Stimulated activated CD4-positive, alpha-beta T cell treated with anti-CD3 and anti-CD28 coated beads, TNF-alpha, amount 100 ng/mL, for 1 hour (primary cell): ENCODE measurements at places on chromosomes 16 and 17.

- no peak for DNase-seq
These were observed 25.1 kb downstream of the TRARG1 start for GRCh38 chr17:1304522-1304921.

- no peak for DNase-seq
These were observed 6.7 kb downstream of the HS3ST3B1 start for GRCh38 chr17:14307560-14308024.

DNA sequence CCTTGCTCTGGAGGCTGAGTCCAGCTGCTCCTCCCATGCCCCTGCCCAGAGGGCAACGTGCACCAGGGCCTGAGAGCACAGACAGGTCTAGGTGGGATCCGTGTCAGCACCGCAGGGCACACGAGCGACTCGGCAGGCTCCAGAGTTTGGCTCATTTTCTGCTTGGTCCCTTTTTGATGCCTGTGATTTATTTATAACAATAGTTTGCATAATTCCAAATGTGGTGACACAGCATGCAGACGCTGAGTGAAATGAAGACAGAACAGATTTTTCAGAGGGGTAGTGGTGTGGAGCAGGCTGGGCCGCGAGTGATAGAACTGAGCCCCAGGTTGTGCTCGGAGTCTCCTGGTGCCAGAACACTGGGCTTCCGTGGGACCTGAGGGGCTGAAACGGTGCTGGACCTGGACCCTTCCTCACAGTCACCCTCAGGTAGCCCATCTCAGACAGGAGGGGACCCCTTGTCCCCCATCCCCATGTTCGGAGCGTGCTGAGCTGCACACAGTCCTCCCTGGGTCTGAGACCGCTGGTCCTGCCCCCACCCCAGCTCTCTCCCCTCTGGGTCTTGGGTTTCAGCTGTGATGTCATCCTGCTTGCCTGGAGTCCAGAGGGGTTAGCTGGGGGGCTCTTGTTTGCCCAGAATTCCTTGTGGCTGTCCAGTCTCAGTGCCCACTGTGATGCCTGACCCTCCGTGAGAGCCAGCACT, 95.9 kb downstream of the METRNL start:
- no peak for DNase-seq

GRCh38 chr16:11256661-11257130, 692 bp upstream of the SOCS1 start:
- no peak for DNase-seq

- no peak for DNase-seq
These were observed 166.5 kb downstream of the STX8 start for GRCh38 chr17:9408868-9409829.

GRCh38 chr17:37744961-37745800, at the start of gene HNF1B:
Gene HNF1B (minus strand): TSS chr17:37745059. CDS start chr17:37744884, 175 bp downstream.
- no peak for DNase-seq

DNA sequence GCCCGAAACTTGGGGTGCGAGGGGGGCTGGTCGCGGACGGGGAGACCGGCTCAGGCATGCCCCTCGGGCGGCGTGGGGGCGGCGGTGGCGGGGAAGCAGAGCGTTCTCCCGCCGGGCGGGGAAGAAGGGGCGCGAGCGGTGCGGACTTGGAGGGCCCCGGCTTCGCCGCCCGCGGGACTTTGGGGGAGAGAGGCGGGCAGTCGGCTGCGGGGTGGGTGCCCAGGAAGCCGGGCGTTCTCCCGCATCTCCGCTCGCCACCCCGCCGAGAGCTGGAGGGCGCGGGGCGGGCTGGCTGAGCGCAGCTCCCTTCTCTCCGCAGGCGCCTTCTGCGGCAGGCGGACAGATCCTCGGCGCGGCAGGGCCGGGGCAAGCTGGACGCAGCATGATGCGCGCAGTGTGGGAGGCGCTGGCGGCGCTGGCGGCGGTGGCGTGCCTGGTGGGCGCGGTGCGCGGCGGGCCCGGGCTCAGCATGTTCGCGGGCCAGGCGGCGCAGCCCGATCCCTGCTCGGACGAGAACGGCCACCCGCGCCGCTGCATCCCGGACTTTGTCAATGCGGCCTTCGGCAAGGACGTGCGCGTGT, 772 bp downstream of the NTN1 start:
- no peak for DNase-seq

- no peak for DNase-seq
These were observed 164.5 kb downstream of the PRKCA start for GRCh38 chr17:66466840-66467367.

DNA sequence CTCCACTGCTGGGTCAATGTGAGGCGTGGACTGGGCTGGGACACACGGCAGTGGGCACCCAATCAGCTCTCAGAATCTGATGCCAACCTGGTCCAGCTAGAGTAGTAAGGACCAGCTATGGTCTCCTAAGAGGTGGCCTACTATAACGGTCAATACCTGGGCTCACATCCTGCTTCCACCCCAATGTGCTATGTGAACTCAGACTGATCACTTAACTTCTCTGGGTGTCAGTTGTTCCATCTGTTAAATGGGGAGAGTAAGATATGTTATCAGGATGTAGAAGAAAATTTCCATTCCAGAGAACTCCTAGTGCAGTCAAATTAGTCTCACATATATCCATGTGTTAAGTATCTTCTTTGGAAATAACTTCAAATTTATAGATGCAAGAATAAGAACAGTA, 14.2 kb downstream of the FAM117A start:
- no peak for DNase-seq

GRCh38 chr16:49610983-49611382, 237.4 kb downstream of the C16orf78 start:
- no peak for DNase-seq

DNA sequence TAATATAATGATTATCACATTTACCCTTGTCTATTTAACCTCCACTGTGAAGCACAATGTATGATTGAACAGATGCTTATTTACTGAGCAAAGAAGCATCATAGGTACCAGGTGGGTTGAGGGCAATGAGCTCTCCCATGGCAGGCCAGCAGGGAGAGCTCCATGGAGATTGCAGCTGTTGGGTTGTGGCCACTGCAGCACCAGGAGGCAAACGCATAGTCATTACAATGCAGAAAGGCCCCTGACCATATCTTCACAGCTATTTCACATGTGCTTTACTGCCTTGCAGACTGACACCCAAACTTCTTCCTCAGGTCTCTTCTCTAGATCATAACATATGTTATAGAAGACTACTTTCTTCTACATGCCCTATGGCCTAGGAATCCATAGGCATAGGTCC, 75.0 kb downstream of the MMD start:
- DNase-seq, result no peak

GRCh38 chr17:10033959-10034358, 128.9 kb upstream of the RCVRN start:
- no peak for DNase-seq

GRCh38 chr17:29216856-29217255, 29.8 kb upstream of the CRYBA1 start:
- no peak for DNase-seq

GRCh38 chr17:8621585-8621984, 8.9 kb downstream of the MYH10 start:
- no peak for DNase-seq

DNA sequence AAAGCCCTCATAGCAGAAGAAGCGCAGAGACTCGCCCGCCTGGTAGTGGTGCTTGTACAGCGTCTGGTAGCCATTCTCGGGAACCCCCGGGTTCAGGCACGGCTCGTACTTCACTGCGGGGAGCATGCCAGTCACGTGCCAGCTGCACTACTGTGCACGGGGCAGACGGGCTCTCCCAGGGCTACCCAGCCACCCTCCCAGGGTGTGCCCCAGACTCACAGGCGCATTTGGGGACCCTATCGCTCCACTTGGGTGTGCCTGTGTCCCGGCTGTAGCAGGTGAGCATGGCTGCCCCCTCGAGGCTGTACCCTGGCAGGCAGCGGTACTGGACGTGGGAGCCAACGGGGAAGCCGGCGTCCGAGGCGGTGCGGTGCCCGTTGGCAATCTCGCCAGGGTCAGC, 10.3 kb upstream of the CDIPT start:
- DNase-seq, result no peak

DNA sequence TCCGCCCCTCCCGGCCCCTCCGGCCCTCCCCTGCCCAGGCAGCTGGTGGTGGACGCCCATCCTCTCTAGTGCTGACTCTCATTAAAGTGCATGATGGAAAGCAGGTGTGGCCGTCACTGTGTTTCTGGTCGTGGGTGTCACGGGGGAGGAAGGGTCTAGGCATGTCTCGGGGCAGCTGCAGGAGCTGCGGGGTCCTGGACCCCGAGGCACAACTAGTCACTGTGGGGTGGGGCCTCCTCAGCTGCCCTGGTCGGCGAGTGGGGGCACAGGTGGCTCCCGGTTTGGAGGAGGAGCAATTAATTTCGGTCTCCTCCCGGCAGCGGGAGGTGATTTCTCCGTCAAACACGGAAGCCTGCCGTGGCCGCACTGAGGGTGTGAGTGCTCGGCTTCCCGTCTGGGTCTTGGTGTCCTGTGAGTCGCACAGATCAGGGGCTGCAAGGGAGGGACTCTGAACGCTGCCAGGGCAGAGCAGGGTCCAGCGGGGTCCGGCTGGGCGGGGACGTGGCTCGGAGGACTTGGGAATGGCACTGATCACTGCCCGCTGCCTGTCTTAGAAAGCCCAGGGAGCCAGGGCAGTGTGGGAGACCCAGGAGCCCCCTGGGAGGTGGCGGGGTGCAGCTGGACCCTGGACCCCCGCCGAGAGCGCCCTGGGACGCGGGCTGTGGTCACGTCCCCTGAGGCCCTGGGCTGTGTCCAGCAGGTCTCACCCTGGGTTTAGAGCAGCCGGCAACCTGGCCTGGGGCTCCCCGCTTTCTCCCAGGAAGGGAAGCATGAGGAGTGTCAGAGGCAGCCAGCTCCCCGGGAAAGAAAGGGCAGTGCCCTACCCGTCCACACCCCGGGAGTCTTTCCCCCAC, 3.3 kb downstream of the TPSD1 start:
- DNase-seq, result no peak

GRCh38 chr17:29197516-29198272, 17.5 kb upstream of the MYO18A start:
- no peak for DNase-seq

DNA sequence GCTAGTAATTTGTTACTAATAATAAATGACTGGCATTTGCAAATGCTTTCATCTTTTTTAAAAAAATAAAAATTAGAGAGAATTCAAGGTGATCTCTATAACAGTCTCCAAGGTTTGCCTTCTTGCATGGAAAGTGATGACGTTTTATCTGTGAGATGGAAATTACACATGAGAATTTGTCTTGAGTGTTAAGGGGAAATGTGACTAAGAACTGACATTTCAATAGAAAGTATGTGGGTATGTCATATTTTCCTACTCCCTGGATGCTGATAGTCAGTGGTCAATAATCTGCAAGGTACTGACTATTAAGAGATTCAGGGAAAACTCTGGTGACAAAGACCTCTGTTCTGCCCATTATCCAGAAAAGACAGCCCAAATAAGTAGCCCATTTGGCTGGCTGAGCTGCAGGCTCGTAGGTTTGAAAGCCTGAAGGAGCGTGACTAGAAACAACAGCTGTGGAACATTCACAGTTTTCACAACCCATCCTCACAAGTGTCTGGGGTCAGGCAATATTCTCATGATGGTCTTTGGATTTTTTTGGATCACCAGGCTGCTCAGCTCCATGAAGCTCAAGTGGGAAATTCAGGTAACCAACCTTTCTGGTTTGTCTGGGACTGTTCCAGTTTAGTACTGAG, 49.7 kb upstream of the WSCD1 start:
- DNase-seq, result no peak

GRCh38 chr17:21397341-21398190, 21.4 kb downstream of the KCNJ12 start:
- no peak for DNase-seq

DNA sequence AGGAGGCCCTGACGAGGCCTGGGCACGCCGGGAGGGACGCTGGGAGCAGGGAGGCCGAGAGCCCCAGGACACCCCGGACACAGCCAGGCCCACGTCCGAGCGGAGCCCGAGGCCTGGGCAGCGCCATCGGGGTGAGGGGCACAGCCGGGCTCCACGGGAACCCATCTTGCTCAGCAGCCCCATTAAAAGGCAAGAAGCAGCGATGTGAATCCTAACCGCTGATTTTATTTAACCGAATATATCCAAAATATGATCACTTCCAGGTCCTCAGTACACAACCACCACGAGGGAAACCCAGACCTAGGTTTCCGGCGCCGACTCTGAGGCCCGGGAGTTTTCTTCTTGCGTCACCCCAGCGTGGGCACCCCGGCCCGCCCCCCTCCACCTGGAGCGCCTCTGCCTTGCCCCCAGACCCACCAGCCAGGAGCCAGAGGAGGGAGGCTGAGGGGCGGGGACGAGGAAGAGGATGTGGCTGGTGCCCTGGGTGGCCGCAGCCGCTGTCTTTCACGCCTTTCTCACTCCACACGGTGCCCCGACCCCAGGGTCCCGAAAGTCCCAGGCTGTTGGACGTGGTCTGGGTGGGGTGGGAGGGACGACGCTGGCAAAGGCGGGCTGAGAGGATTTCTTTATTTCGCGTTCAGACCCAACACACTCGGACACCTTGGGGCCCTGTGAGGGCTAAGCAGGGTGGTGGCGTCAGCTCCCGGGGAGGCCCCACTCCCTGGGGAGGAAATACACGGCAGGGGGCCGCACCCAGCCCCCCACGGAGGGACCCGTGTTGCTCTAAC, 568 bp upstream of the CCDC154 start:
- no peak for DNase-seq

GRCh38 chr17:33210285-33210684, 82.8 kb downstream of the ASIC2 start:
- no peak for DNase-seq

DNA sequence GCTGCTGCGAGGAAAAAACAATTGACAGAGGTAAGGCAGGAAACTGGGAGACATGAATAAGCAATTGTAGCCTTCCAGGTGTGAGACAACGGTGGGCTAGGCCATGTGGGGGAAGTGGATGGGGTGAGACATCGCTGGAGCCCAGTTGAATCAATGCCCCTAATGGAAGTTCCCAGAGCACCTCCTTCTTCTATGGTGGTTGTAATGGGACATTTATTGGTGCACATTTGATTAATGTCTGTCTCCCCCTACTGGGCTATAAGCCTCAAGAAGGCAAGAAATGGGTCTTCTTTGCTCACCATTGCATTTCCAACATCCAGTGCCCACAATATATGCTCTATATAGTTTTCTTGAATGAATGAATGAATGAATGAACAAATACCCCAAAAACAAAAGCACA, 22.7 kb upstream of the CD300E start:
- DNase-seq, result no peak

- DNase-seq, result no peak
These were observed 73.3 kb downstream of the RPH3AL start for GRCh38 chr17:279331-279730.

DNA sequence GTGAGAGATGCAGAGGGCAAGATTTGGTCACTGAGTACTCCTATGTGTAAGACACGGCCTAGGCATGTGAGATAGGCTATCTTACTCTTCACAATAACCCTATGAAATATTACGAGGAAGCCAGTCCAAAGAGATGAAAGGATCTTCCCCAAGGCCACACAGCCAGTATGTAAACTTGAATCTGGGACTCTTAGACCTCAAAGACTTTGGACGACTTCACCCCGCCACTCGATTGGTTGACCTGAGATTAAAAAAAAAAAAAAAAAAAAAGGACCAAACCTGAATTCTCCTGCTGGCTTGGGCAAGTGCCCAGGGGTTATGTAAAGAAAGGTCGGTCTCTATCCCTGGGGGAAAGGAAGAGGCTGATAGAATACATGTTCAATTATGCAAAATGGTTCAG, 33.1 kb downstream of the PIPOX start:
- DNase-seq, result no peak
